ENCODE measurements at places on chromosomes 3 and 15.

GRCh38 chr3:191340966-191341365 is 10.6 kb upstream of the UTS2B start:
- DNase-seq, result no peak

DNA sequence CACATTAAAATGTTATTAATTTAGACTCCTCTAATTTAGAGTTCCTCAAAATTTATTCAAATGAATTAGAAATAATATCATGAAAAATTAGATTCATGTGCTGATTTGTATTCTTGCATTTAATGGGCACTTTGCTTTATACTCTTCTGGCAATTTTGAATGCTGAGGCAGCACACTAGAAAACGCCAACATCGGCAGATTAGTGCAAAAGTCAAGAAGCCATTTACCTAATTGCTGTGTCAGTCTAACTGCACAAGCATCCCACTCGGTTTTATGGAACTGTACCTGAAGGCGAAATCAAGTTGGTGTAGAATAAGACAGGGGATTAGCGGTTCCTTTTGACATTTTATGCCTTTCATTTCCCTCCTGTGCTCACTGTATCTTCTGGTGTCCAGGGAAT is 382.0 kb downstream of the ROBO2 start:
- no peak for DNase-seq

GRCh38 chr15:63729115-63729884 is 104.4 kb downstream of the HERC1 start:
- no peak for DNase-seq

GRCh38 chr3:23152989-23153388 is 50.1 kb upstream of the UBE2E2 start:
- no peak for DNase-seq

DNA sequence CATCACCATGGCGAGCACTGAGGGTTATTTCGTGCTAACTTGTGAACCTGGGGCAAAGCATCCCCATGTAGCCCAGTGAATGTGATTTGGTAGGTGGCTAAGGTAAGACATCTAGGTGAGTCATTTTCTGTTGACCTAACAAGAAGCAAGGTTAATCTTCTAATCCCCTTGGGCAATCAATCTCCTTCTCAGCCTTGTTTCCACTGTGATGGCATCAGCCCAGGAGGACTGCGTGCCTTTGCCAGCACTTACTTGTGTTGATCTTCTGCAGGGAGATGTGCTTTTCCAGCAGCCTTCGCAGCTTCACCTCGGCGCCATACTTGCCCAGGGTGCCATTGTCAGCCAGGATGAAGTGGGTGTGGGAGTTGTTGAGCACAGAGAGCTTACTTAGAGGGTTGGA is 35.7 kb downstream of the TRPM1 start:
- no peak for DNase-seq

- DNase-seq, result no peak
These were observed 181.3 kb downstream of the RORA start for GRCh38 chr15:61047783-61048182.

DNA sequence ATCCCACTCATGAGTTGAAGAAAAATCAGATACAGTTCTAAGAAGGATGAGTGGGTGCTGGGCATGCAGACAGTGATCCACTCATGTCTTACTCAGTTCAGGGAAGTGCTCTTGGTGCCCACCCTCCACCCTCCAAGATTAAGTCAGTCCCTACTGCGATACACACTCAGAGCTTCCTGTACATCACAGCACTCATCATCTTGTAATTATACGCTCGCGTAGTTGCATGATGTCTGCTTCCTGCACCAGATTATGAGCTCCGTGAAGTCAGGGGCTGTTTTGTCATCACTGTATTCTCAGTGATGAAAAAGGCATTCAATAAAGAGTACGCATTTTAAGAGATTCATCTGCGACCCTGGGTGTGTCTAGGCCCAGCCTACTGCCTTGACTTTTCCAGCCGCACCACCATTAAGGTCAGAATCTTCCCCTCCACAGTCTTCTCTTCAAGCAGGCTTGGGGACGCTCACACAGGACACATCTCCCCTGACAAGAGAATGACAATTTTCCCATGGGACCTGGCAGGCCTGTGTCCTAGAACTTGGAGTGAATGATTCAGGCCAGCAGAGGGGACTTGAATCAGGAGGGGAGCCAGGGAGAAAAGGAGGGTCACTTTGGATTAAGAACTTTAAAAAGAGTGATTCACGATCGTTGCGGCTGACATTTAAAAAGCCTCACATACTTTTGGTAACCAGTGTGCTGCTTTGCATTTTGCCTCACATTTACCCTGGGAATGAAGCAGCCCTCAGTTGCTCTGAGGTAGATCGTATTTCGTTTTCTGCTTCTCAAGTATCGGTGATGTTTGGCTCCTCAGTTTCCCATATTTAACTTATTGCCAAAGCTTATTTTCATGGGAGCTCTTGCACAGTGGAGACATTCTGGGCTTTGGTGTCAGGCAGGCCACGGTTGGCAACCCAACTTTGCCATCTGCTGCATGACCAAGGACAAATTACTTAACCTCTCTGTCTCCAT is 7.9 kb upstream of the PDE8A start:
- DNase-seq, result no peak

DNA sequence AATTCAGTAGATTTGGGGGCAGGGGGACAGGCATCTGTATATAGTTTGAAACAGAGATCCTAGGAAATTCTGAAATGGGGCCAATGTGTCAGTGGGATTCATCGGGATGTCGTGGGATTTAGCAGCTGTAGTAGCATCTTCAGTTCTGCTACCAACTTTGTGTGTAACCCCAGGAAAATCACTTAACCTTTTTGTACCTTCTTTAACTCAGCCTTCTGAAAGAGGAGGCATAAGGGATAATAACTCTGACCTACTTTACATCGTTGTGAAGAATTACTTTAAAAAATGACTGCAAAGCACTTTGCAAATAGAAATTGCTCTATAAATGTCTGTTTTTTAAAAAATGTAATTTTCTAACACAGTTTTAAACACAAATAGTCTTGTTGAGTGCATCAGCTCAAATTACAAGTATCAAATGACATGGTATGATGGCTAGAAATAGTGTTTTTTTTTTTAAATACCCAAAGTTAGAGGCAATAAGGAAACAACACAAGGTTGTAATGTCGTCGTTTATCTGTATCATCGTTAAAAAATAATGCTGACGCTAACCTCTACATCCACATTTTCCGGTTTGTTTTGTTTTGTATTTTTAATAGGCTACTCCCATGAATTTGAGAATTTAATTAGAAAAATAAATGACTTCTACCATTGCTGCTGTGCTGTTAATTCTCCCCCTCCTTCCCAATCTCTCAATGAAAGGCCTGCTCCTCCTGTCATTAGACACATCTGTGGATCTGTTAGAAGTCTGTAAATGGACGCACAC is 338.5 kb downstream of the PTPRG start:
- no peak for DNase-seq

GRCh38 chr3:14633819-14634424 is 17.6 kb upstream of the CCDC174 start:
- peak; percentile 43 for DNase-seq

DNA sequence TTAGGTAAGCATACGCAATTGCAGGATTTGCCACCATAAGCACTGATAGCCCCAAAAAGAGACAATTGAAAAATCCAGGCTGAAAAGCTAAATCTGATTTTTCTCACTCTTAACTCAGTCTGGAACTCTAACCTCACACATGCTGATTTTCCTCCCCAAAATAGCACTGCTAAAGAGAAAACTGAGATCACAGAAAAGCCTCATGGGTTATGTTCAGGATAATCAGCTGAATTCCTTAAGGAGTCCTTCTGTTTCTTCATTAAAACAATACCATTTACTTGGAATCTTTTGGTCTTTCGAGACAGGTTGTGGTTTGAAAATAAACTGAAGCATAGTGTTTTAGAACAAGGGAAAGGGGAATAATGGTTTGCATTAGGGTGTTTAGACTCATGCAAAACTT is 144.3 kb upstream of the LRRN1 start:
- DNase-seq, result no peak

GRCh38 chr3:137100326-137100725 is 142.5 kb downstream of the IL20RB start:
- DNase-seq, result no peak

GRCh38 chr3:105368566-105369499 is 2.1 kb downstream of the ALCAM start:
- no peak for DNase-seq

GRCh38 chr15:68617001-68617400 is 38.2 kb downstream of the CORO2B start:
- DNase-seq, result no peak

DNA sequence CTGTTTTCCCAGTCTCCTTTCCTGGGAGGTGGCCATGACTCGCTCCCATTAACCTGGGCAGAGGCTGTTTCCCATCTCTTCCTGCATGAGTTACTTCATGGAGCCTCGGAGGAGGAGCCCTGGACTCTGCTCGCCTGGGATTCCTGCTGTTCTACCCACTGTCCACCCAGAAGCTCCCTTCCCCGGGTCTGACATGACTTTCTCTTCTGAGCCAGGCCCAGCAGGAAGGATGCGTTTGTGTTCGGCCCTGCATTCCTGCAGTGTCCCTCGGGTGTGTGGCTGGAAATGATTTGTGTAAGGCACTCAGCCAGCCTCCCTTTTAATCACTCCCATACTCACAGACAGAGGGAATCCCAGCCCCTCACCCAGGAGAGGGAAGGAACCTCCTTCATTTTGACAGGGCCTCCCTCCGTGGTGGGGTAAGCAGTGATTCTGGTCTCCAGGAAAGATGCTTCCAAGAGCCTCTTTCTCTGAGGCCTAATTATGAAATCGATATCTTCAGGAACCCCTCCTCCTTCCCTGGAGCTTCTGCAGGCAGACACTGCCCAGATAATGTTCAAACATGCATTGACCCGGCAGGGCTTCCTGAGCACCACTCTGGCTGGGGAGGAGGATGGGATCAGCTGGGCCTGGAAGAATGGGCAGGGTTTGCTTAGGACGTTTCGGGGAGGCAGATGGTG is 41.6 kb upstream of the DLG1 start:
- no peak for DNase-seq
